CD4-positive, alpha-beta T cell treated with Interleukin-6 at 100 ng/mL for 8 hours (primary cell): ENCODE measurements at places on chromosomes 1 and 21.

DNA sequence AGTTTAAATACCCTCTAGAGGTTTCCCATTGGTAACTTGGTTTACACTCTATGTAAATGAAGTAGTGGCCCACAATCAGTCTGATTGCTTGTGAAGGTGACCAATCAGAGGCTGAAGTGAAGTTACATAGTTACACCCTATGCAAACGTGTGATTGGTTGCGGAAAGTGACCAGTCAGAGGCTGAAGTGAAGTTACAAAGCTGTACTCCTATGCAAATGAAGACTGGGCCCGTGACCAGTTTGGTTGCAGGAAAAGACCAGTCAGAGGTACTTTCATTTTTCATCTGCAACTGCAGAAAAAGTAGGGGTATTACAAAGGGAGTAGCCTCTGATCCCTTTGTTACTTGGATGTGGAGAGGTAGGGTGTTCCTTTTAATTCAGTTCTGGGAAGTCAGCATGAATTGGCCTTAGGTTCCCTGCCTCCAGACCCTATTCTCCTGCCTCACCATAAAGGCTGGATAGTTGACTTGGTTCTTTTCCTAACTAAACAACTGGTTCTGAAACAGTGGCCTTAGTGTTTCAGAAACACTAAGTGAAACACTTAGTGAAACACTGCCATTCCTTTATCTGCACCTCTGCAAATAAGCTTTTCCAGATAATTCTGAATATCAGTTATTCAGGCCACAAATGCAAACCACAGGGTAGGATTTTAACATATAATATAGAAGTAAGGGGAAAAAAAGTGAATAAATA is 39.3 kb downstream of the MAGI3 start:
- DNase-seq: no peak

DNA sequence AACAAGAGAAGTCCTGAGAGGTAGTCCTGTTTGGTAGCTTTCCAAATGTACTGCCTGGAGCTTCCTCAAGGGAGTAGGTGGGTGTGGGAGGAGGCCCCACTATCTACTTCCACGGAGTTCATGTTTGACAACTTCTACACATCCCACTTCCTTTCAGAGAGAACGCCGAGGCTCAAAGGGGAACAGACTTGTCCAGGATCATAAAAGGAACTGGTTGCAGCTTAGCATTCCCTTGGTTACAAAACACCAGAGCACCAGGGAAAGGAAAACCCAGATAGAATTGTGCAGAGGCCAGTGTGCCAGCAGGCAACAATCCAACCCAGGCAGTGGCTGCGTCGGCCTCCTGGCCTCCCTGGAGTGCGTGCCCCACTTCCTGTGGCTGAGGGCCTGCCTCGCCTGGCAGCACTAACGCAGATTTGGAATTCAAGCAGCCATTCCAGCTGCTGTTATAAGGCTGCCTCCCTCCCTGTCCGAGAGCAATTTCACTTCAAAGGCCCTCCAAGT is 4.2 kb upstream of the RAP1GAP start:
- DNase-seq: no peak

DNA sequence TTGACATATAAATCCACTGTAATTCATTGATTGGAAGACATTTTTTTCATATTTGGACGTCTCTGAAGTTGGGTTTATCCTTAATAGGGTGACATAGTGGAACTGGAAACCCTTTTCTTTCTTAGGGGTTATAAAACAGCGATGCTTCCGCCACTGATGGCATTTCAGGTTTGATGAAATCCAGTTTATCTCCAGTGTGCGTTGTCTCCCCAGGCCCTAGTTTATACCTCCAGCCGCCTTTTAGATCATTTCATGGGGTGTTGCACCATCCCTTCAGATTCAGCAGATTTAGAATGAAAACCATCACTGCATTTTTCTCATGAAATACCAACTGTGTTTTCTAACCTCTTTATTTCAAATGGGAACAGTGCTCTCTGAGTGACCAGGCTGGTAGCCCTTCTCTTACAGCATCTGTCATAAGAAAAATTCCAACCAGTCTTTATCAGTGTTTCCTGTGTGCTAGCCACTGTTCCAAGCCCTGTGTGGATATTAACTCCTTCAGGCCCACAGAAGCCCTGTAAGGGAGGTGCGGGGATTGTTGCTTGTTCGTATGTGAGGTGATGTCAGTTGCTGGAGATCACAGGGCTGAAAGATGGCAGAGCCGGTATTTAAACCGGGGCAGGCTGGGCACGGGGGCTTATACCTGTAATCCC is 19.0 kb downstream of the H6PD start:
- DNase-seq: no peak

DNA sequence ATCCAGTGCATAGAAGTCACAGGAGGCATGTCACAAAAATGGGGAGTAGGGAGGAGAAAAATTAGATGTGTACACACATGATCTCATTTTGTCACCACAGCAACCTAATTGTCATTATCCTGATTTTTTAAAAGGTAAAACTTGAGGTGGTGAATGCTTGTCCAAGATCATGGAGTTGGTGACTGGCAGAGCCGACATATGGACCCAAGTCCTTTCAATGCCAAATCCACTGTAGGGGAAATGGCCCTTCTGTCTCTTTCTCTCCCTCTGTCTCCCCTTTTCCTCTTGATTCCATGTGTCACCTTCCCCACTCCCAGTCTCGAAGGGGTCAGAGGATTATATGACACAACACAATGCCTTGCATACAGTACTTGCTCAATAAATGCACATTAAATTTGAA is 65.7 kb upstream of the JUN start:
- no peak for DNase-seq

- DNase-seq: no peak
These were observed 5.7 kb downstream of the SLC9A1 start for GRCh38 chr1:27149084-27149761.

DNA sequence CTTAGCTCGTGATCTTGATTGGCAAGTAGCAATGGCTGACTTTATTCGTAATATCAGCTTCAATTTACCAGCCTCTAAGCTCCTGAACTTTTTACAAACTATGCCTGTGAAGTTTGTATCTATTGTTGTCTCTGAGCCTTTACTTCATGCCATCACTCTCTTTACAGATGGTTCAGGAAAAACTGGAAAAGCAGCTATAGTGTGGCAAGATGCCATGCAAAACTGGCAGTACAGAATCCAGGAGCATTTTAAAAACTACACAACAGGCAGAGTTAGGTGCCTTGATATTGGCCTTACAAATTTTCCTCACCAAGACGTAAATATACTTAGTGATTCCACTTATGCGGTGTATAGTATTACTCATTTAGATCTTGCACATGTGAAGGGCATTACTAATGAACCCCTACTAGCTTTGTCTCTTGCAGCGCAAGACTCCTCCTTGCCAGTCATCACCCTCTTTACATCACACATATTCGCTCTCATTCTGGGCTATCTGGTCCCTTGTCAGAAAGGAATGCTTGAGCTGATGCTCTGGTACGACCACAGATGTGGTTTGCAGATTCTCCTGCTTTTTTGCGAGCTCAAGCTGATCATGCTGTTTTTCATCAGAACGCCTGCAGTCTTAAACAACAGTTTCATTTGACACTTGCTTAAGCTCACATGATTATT is 36.3 kb downstream of the CLCA1 start:
- no peak for DNase-seq

DNA sequence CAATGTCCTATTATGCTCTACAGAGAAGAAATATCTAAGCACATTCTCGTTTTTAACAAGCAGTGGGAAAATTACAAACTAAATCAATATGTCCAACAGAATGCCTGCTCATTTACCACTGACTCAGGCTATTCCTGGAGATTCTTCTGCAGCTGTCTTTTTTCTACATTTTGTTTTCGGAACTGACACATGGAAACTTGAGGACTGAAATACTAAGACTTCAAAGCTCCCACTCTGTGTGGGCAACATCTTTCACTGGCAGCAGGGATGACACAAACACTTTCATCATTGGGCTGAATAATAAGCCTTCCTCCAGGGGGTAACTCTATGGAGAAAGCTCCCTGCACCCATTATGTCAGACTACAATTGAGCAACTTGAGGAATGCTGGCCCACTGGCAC is 175.5 kb upstream of the NCAM2 start:
- no peak for DNase-seq

- DNase-seq: no peak
These were observed 20.5 kb downstream of the SOX13 start for GRCh38 chr1:204093421-204093717.

DNA sequence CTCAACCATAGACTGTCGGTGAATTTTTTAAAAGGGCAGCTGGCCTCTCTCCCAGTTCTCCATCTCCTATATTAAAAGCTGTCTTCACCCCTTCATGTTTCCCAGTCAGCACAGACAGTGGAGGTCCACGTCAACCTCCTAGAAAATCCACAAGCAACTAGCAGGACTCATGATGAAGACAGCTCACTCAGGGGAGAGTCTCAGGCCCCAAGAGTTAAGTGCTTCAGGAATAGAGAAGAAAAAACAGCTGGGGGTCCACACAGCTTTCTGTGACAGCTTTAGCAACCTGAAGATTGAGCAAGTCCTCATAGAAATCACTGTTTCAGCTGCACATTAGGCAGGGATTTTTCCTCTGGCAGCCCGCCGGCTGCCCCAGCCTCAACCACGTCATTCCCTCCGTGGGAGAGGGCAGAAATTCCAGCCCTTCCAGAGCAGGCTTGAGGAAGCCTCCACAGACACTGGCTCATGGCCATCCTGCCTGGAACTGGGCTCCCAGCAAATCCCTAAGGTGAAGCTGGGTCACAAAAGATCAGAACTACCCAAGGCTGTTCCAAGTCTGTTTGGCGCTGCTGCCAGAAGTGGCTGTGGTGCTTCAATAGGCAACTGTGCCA is 15.2 kb downstream of the GPR161 start:
- DNase-seq: no peak
